Glutamatergic neuron (in vitro differentiated cells): ENCODE measurements at places on chromosomes 7 and 10.

GRCh38 chr7:112377593-112377992 is 72.7 kb upstream of the IFRD1 start:
- DNase-seq: no peak

- no peak for DNase-seq
Measured at GRCh38 chr10:34768261-34768971, 46.7 kb downstream of the PARD3 start.

DNA sequence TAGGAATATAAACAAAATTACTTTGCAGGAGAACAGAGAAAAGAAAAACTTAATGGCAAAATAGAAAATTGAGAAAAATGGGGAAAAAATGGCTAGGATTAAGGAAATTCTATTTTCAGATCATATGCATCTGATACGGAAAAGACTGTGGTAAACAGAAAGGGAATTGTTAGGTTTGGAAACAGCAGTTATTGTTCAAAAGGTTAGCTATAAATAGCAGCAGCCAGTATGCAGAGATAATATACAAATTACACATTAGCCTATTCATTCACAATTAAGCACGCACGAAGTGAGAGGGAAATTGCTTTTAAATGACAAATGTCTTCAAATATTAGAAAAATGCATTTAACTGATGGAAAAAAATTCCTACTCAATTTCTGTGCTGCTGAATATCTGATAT is 224.1 kb upstream of the FAM3C start:
- DNase-seq: no peak

GRCh38 chr10:126867567-126868365 is 37.5 kb upstream of the DOCK1 start:
- DNase-seq: no peak

DNA sequence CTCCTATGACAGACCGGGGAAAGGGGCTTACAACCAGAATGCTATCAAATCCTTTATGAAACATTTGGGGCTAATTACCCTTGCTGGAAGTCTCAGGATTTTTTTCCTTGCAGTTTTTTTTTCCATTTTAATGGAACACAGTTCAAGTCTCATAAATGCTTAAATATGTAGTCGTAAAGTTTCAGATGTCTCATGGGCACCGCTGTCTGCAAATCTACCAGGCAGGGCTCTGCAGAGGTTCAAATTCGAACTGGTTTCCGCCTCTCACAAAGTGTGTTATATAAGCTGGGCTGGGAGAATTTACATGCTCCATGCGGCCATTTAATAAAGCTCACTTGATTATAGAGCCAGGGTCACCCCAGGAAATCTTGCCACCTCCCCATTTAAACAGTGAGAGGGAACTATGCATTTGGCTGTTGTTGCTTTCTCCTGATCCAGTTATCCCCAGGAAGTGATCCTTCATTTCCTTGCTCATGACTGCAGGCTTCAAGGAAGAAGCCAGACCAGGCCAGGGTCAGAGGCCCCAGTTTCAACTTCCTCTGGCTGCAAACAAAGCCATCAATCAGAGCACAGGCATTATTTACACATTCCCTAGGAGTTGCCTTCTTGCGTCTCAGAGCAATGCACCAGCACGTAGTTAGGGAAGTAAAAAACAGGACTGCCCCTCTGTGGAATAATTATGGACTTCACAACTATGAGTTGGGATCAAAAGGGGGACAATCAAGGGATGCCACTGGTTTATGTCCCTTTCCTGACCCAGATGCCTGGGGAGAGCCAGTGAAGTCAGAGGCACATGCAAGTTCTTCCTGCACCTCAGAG is 358.8 kb downstream of the PRPF18 start:
- DNase-seq: no peak

GRCh38 chr7:41005374-41005901 is 697.5 kb downstream of the INHBA start:
- no peak for DNase-seq

- DNase-seq: no peak
Measured at GRCh38 chr7:142519079-142520078, 229.9 kb upstream of the PRSS1 start.

GRCh38 chr7:40656349-40656748 is 521.5 kb downstream of the SUGCT start:
- DNase-seq: no peak

DNA sequence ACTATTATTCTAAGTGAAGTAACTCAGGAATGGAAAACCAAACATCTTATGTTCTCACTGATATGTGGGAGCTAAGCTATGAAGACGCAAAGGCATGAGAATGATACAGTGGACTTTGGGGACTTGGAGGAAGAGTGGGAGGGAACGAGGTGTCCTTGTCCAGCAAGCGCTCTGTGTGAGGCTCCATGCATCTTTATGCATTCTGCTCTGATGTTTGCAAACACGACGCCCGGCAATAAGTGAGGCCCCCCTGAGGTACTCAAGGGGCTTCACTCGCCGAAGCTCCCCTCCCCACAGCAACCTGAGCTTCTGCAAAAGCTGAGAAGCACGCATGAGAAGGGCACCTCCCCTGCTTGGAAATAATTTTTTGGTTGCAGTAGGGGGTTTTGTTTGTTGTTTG is 103.3 kb downstream of the LHPP start:
- DNase-seq: peak; percentile 6

DNA sequence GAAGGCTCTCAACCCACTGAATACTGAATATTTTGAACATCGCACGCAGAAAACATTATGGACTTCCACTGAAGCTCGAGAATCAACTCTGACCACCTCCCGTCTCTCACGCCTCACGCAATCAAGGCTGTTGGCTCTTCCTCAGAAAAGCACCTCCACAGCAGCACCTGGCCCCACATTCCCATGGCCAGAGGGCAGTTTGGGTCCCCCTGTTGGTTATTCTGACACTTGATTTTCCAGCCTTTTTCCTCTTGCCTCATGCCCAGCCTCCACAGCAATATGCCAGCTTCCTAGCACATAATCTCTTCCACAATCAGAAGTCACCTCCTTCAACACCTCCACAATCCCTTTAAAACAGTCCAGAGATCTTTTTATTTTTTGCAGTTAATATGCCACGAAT is 55.9 kb downstream of the SVOPL start:
- no peak for DNase-seq

- DNase-seq: no peak
Measured at GRCh38 chr7:98860071-98860470, 9.7 kb downstream of the TMEM130 start.

DNA sequence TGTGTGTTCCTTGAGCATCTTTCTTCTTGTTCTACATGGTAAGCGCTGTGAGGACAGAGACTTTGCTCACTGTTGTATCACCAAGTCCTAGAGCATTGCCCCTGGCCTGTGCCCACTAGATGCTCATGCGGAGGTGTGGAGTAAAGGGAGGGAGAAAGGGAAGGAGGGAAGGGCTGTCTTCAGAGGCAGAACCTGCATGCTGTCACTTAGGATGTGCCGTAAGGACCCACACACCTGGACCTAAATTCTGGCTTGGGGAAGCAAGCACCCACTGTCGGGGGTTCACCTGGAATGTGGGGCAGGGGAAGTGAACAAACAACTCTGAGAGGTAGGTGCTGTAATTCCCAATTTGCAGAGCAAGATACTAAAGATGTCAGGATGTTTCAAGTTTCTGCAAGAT is 129.5 kb downstream of the PTPN20 start:
- no peak for DNase-seq

GRCh38 chr7:5625938-5626337 is 155.5 kb downstream of the RNF216 start:
- DNase-seq: no peak

- no peak for DNase-seq
Measured at GRCh38 chr7:24036033-24036412, 248.0 kb upstream of the NPY start.
